A549 (cell line): ENCODE measurements at places on chromosomes 11 and 22. TPM values are rescaled to one million over a fixed set of nuclear protein-coding genes. Genes with fewer than 3 reads are reported as not detected.

OSBP gene
- 25.4 to 26.3 TPM (median 25.9 TPM) in 3 replicates for polyA plus RNA-seq

DNA sequence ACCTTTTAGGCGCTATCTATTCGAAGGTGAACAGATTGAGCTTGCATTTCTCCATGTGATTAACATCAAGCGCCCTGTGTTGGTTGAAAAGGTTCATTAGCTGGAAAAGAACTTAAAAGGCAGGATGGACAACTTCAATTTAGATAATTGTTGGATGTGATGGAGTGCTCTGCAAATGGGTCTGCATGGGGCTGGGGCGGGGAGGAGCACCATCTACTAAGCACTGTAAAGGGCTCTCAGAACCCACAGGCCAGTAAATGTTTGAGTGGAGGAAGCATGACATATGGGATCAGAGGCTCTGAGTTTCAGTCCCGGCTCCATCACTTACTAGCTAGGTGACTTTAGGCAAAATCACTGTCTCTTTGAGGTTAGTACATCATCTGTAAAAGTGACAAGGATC lies 28.2 kb downstream of the ARL14EP start:
- no peak for DNase-seq

- no peak for DNase-seq
These were observed at the start of gene SCGB2A2 for GRCh38 chr11:62269654-62270278. Gene SCGB2A2 (plus strand): TSS chr11:62270158. CDS start chr11:62270217, 59 bp downstream.

RBMXL2 gene
- polyA plus RNA-seq = not detected in 3 replicates

GRCh38 chr11:61046833-61047232 lies 55.5 kb upstream of the CD5 start:
- DNase-seq = no peak

DNA sequence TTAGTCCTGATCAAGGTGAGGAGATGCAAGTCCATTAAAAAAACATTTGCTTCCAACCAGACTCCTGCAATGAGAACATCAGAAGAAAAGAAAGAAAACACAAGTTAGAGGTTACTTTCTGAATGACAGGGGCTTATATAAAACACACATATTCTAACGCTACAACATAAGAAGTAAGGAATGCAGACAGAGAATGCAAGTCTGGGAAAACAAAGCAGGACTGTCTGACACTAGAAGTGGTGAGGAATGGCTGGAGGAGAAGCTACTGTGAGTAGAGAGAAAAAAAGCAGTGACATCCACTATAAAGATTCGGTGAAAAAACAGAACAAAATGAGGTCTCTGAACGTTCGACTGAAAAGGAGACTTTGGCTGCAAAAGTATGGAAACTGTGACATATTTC lies 12.3 kb downstream of the TMEM216 start:
- DNase-seq = no peak
